Fibroblast of villous mesenchyme (primary cell): ENCODE measurements at places on chromosomes 4 and X. TPM values are rescaled to one million over a fixed set of nuclear protein-coding genes. Genes with fewer than 3 reads are reported as not detected.

- no peak for DNase-seq
These were observed 410.6 kb downstream of the HNRNPD start for GRCh38 chr4:81963015-81963762.

DNA sequence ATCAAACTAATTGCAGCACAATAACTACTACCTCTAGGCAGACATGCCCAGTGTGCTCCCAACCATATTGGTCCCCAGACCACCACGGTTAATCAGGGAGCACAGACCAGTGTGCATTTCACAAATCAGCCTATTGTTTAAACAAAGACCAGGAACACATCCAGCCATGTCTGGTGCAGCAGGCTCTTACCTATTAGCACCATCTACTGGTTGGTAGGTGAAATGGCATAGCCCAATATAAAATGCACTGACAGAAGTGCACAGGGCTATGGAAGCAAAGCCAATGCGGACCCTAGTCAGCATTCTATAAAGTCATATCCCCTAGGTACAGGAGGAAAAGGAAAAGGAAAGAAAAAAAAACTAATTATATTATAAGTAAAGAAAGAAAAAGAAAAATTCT lies 15.5 kb upstream of the CYLC1 start:
- peak; percentile 3 for DNase-seq

GRCh38 chr4:167918077-167918476 lies 174.3 kb upstream of the ANXA10 start:
- DNase-seq = no peak

DNA sequence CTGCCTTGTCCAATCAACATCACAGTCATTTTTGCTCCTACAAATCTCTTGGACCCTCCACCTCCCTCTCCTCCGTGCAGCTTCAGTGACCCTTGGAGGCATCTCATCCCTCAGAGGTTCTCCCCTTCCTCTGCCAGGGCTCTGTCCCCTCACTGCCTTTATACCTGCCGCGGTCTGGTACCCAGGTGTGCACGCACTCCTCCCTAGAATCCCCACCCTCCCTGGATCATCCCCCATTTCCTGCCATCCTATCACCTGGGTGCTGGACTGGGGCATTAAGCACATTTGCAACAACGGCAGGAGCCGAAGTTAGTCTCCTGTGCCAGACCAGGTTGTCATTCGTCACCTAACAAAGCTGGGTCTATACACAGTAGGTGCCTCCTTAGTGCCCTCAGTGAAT lies 10.1 kb downstream of the TMEM271 start:
- no peak for DNase-seq

GRCh38 chr4:24720436-24720835 lies 74.9 kb upstream of the SOD3 start:
- no peak for DNase-seq

- DNase-seq = no peak
These were observed 5.5 kb downstream of the GSTCD start for GRCh38 chr4:105714071-105714521.

The GPR119 gene
- not detected in 2 replicates for total RNA-seq

The CTSO gene
- total RNA-seq = 10.8 and 12.2 TPM in 2 replicates
